ENCODE measurements at places on chromosomes 3 and 15.

DNA sequence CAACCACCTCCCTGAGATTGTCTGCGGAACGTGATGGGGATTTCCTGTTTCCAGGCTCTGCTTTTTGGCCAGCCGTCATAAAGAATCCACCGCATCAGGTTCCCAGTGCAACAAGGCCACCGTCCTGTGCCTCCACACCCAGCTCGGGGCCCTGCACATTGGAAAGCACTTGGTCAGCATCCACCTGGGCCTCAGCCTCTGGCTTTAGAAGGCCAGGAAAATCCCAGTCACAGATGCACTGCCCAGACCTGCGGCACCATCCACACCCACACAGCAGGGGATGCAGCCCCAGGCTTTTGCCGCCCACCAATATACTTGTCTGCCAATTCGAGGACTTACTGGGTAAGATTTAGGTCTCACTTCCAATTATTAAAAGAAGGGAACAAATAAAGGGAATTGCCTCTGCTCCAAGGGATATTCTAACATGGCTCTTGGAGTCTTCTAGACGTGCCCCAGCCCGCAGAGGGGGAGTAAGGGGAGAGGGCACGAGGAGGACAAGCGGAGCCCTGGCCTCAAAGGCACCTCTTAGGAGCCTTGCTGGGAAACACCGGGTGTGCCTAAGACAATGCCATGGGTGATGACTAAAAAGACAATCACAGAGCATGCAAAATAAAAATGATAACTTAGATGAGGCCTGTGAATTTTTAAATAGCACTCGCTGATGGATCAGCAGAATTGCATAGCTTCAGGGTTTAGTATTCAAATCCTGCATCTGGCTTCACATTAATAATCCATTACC lies 169.2 kb downstream of the FOXP1 start:
- no peak for DNase-seq

DNA sequence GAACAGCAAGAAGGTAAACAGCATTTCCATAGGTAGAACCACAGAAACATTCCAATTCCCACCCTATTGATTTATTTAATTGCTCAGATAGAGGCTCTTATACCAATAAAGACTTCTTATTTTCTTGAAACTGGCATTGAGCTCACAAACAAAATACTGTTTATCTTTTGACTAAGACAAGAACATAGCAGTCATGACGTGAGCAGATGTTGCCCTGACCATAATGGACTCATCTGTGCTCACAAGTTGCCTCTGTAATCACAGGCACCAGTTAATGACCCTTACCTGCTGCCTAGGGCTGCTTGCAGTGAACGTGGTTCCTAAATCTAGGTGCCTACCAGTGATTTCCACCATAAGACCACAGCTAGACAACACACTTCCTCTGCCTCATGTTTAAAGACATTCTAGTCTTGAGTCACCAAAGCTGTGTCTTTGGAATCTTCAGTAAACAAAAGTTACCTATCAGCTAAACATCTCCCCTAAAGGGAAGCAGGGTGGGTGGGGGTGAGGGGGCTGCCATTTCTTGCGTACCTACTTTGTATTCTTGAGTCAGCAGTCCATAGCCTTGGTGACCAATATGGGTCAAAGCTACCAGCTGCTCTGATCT lies 2.1 kb downstream of the FYCO1 start:
- DNase-seq = no peak

DNA sequence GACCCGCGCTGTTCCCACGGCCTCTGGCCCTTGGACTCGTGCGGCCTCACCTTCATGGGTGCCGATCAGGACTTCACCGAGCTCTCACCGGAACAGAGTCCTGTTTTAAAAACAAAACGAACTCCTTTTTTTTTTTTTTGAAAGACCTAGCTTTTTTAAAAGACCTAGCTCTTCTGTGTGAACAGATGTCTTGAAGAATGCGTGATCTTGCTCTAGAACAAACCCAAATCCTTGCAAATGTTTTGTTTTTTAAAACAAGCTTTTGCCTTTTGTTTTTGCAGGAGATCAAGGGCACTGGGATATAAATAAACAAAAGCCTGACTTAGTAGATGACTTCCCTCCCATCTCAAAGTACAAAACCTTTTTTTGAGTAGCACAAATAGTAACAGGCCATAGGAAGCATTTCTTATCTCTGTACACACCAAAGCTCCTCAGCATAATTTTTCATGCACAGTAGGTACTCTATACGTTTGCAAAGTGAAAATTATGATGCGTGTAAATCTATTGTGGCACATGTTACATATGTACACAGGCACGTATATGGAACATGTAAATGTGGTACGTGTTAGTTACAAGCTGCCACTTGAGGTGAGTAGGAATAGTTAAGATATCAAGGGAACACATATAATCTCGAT lies 1.1 kb upstream of the MSL2 start:
- no peak for DNase-seq

GRCh38 chr15:31296646-31297574 lies 29.7 kb upstream of the KLF13 start:
- no peak for DNase-seq

GRCh38 chr3:13066834-13067233 lies 6.4 kb downstream of the IQSEC1 start:
- no peak for DNase-seq

DNA sequence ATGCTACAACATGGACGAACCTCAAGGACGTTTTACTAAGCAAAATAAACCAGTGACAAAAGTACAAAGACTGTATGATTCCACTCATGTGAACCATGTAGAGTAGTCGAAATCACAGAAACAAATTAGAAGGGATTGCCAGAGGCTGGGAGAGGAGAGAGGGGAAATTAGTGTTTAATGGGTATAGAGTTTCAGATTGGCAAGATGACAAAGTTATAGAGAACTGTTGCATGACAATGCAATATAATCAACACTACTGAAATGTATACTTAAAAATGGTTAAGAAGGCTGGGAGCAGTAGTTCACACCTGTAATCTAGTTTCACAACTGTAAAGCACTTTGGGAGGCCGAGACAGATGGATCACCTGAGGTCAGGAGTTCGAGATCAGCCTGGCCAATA lies 36.9 kb downstream of the PLS1 start:
- DNase-seq = no peak

- DNase-seq = no peak
These were observed 4.4 kb upstream of the LMAN1L start for GRCh38 chr15:74808078-74808839.

DNA sequence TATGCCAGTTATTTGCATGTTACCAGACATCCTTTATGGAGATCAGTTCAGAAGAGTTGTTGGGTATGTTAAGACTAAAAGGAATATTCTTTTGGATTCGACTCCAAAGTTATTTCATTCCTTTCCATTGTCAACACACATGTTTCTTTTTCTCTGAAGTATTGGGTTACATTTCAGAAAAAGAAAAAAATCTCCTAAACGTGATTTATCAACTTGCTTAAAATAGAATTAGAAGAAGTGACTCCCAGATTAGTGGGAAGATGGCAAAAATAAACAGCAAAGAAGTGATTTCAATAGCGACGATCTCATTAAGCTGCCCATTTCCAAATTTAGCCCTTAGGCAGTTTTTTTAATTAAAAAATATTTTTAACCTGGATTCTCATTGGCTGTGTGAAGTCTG lies 85.4 kb downstream of the TIGIT start:
- DNase-seq = no peak

- DNase-seq = no peak
These were observed 315.9 kb upstream of the GPR149 start for GRCh38 chr3:154745929-154746328.

DNA sequence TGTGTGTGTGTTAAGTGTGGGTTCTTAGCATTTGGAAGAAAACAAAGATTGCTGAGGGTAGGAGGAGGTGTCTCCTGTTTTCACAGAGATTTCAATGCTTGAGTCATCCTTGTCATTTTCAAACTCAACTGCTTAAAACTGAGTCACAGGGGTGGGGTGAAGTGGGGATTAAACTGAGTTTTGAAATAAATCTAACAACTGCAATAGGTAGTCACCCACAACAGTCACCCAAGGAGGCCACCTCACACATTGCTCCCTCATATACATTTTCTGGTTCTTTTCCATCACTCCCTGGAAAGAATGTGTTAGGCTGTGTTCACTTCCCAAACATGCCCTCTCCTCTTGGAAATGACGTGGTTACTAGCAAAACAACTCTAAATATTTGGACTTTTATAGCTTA lies 187.7 kb upstream of the CMC1 start:
- peak; percentile 3 for DNase-seq

- no peak for DNase-seq
These were observed 4.3 kb downstream of the PTH1R start for GRCh38 chr3:46881596-46882376.

- DNase-seq = no peak
These were observed 196.9 kb upstream of the PRICKLE2 start for GRCh38 chr3:64422192-64422591.

DNA sequence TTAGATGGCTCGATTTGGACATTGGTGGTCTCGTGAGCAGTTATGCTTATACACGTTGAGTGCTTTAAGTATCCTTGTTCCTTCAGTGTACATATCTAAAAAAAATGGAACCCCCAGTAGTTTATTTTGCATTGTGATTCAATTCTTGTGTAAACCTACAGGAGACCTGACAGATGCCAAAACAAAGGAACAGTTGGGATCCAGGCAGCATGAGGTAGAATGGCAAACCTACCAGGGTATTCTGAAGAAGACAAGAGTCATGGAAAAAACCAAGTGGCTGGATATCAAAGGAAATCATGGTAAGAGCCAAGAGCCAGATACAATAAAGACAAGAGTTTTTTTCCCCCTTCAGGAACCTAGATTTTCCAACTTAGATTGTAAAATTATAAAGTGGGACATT lies 2.0 kb downstream of the TMEM62 start:
- DNase-seq = no peak

DNA sequence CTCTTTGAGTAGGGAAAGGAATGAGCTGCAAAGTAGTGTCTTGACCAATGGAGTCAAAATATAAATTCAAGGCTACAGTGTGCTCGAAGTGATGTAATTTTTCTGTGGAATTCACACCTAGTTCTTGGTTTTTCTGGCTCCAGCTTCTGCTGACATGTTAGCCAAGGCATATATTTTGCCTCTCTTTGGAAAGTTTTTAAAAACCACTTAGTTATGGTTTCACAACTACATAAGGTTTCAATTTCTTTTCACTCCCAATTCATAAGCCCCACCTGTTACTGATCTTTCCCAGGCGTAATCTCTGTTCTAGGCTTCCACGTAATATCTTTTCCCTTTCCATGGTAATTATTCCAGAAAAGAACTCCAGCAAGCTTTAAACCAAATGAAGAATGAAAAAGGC lies 46.9 kb downstream of the GADL1 start:
- no peak for DNase-seq

GRCh38 chr3:24278543-24278942 lies 216.1 kb downstream of the THRB start:
- no peak for DNase-seq

DNA sequence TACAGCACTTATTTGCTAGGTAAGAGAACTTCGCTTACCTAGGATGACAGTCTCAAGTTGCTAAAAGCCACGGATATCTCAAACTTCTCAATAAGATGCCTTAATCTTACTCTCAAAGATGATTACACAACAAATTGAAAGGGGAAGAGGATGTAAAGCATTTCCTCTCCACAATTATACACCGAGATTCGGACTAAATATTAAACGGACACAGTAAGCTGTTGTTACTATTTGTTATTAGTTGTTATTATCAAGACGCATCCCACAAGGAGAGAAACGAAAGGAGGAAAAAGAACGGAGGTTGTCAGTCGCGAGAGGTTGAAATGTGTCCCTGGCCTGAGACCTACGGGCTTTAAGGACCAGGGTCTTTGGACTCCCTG lies 660 bp downstream of the ZNF106 start:
- no peak for DNase-seq

DNA sequence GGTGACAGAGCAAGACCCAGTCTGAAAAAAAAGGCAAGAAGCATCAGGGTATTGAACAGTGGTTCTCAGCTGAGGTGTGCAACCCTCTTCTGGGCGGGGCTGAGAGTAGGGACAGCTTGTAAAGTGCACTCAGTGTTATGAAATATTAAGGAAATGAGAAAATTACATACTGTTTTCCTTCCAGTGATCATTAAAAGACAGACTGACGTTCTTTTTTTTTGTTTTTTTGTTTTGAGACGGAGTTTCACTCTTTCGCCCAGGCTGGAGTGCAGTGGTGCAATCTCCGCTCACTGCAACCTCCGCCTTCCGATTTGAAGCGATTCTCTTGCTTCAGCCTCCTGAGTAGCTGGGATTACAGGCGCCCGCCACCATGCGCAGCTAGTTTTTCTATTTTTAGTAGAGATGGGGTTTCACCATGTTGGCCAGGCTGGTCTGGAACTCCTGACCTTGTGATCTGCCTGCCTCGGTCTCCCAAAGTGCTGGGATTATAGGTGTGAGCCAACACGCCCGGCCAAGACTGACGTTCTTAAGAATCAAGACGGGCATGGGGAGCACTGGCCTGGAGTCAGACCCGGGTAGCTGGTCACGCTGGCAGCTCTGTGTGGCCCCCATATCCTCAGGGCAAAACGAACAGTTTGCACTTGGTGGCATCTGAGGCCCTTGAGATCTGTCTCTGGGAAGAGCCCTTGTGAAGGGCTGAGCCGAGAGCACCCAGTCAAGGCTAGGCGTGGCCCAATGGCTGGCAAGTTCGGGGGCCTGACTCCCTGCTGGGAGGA lies 11.4 kb downstream of the MAN2A2 start:
- no peak for DNase-seq

DNA sequence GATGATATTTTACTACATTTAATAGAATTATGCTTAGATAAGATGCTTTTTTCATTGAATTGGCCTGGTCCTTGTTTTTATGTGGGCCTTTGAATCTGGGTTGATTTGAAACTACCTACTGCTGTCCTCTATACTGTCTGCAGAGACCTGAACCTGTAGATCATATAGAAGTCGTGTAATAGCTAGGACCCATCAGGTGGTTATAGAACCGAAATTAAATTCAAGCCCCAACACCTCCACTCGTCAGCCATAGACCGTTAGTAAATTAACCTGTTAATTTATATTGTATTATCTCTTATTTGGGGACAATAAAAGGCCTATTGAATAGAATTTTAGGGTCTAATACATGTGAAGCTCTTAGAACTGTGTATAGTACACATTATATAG lies 108.4 kb downstream of the MBNL1 start:
- no peak for DNase-seq

GRCh38 chr15:70164910-70165715 lies 67.4 kb upstream of the TLE3 start:
- no peak for DNase-seq

- no peak for DNase-seq
These were observed 965.0 kb downstream of the MCTP2 start for GRCh38 chr15:95196176-95196915.
